ENCODE measurements at places on chromosomes 16 and 17. TPM values are rescaled to one million over a fixed set of nuclear protein-coding genes. Genes with fewer than 3 reads are reported as not detected.

The KCNJ18 gene
- polyA plus RNA-seq = not detected

The KRTAP1-5 gene
- not detected for polyA plus RNA-seq

The P2RX5 gene
- 4.7 TPM for polyA plus RNA-seq

The NCBP3 gene
- 15.9 TPM for polyA plus RNA-seq

The HYDIN gene
- 2.9 TPM for polyA plus RNA-seq

The KLHL10 gene
- 0.08 TPM for polyA plus RNA-seq

The CDRT15L2 gene
- polyA plus RNA-seq = not detected

The FAHD1 gene
- polyA plus RNA-seq = 17.2 TPM

The CIAO2B gene
- 257 TPM for polyA plus RNA-seq

The CALB2 gene
- 11.7 TPM for polyA plus RNA-seq

The TOP2A gene
- 13.4 TPM for polyA plus RNA-seq

The HSD17B2 gene
- 6.2 TPM for polyA plus RNA-seq

GRCh38 chr17:78409191-78409928 lies 30.9 kb downstream of the PGS1 start:
- H3K27ac ChIP-seq = peak overlapping the region; percentile 80
- H3K27me3 ChIP-seq = no peaks in the 10 kb centered on the region
- H3K4me3 ChIP-seq = no peak overlapping the region
- peaks cover 36% of the 10 kb centered on the region for H3K36me3 ChIP-seq
- DNase-seq = no peak

GRCh38 chr17:42908872-42909700 lies 8.5 kb downstream of the G6PC1 start:
- no peaks in the 10 kb centered on the region for H3K4me1 ChIP-seq
- H3K36me3 ChIP-seq = no peaks in the 10 kb centered on the region
- no peak overlapping the region for H3K4me3 ChIP-seq
- no peak for DNase-seq
- no peaks in the 10 kb centered on the region for H3K27me3 ChIP-seq

DNA sequence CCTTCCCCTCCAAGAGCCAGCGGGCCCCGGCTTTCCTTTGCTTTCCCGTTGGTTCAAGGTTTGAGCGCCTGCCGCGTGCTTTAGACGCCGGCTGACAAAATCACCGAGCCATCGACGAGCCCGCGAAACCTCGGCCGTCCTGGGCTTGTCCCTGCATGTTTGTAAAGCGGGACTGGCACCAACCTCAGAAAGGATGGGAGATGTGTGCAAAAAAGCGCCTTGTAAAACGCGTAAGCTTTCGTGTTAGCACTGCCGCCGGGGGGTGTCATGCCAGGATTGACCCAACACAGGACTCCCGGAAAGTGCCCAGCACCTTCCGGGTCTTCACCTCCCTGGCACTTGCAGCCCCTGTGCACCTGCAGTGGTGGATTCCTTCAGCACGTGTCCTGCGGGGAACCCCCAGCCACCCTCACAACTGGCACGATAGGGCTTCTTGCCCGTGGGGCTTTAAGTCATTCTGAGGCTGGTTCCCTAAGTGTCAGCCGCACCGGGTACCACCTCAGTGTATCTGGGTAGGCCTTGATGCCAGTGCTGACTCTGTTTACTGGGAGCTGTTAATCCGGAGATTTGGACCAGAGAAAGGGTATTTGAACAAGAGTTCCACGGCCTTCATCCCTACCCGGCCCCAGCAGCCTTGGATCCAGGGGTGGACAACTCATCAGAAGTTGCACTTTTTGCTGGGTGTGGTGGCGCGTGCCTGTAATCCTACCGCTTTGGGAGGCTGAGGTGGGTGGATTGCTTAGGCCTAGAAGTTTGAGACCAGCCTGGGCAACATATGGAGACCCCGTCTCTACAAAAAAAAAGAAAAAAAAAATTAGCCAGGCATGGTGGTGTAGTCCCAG lies 817 bp downstream of the NDUFAF8 start:
- H3K27me3 ChIP-seq = no peaks in the 10 kb centered on the region
- H3K4me3 ChIP-seq = peak overlapping the region; percentile 96
- H3K4me1 ChIP-seq = peaks cover 9% of the 10 kb centered on the region

GRCh38 chr17:71914812-71915211 lies 206.0 kb upstream of the SOX9 start:
- no peak for DNase-seq
- no peaks in the 10 kb centered on the region for H3K36me3 ChIP-seq
- no peak overlapping the region for H3K4me3 ChIP-seq
- H3K27me3 ChIP-seq = no peaks in the 10 kb centered on the region

DNA sequence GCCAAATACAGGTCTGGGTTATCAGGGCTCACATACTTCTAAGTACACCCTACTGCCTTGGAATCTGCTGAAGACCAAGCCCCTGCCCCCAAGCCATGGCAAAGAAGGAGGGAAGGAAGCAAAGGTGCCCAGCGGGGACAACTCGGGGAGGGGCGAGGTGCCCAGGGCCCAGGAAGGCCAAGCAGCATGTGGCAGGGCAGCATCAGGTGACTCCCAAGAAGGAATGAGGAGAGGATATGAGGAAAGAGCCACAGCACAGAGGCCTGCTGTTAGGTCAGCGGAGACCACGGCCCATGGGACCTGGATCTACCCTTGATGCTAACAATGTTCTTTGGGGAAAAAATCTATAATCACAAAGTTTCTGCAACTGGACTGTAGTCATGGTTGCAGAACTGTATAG lies 142.6 kb upstream of the CRHR1 start:
- no peak overlapping the region for H3K27ac ChIP-seq
- no peaks in the 10 kb centered on the region for H3K27me3 ChIP-seq
- H3K4me1 ChIP-seq = no peaks in the 10 kb centered on the region
- no peak for DNase-seq

GRCh38 chr16:11593581-11593980 lies 6.9 kb upstream of the LITAF start:
- DNase-seq = no peak
- H3K4me3 ChIP-seq = no peak overlapping the region
- H3K4me1 ChIP-seq = peaks cover 12% of the 10 kb centered on the region
- no peaks in the 10 kb centered on the region for H3K27me3 ChIP-seq
- H3K36me3 ChIP-seq = no peaks in the 10 kb centered on the region
- H3K27ac ChIP-seq = no peak overlapping the region

GRCh38 chr16:11224096-11224893 lies 31.7 kb downstream of the SOCS1 start:
- no peak overlapping the region for H3K4me3 ChIP-seq
- no peak overlapping the region for H3K27ac ChIP-seq
- no peaks in the 10 kb centered on the region for H3K27me3 ChIP-seq
- no peak for DNase-seq
- no peaks in the 10 kb centered on the region for H3K36me3 ChIP-seq

DNA sequence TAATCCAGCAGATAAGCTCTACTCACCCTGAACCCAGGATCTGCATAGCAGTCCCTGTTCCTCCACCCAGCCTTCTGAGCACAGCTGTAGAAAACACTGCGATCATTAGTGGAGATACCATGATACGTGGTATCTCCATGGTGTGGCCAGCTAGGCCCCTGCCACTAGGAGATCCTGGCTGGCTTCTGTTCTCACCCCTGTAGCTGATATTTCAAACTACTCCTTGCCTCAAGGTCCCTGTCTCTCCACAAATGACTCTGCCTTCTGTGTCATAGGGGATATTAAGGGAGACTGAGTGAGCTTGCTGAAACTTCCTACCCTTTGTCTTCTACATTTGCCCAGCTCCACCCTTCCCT lies 44.3 kb downstream of the ERN1 start:
- DNase-seq = no peak
- H3K4me1 ChIP-seq = peaks cover 23% of the 10 kb centered on the region
- H3K4me3 ChIP-seq = no peak overlapping the region
- no peak overlapping the region for H3K27ac ChIP-seq

DNA sequence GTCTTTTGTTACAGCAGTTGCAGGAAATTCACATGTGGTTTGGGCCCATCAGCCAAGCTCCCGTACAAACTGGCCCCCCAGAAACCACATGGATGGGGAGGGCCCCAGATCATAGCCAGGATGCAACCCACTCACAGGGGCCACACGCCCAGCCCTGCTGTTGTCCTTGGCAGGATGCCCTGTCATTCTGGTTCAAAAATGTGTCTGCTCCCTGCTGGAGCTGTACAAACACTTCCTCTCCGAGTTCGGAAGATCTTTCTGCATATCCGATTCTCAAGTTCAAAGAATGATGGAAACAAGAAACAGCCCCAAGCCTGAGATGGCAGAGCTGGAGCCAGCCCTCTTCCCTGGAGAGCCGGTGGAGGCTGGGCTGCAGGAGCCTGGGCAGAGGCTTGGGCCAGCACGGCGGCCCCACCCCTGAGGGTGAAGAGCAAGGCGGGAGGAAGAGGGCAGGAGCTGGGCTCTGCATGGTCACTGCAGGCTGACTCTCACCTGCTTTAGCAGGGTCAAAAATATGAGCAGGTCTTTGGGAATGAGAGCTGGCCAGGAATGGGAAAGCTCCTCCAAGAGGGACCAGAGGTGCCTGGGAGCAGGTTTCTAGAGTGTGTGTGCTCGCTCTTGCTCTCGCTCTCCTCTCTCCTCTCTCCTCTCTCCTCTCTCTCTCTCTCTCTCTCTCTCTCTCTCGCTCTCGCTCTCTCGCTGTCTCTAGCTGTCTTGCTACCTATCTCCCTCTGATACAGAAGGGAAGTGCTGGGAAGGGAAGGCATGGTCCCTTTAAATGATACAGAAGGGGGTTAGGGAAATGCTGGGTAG lies 34.7 kb upstream of the ENPP7 start:
- H3K4me1 ChIP-seq = peaks cover 38% of the 10 kb centered on the region
- H3K4me3 ChIP-seq = no peak overlapping the region
- H3K27me3 ChIP-seq = no peaks in the 10 kb centered on the region
- no peak overlapping the region for H3K27ac ChIP-seq

DNA sequence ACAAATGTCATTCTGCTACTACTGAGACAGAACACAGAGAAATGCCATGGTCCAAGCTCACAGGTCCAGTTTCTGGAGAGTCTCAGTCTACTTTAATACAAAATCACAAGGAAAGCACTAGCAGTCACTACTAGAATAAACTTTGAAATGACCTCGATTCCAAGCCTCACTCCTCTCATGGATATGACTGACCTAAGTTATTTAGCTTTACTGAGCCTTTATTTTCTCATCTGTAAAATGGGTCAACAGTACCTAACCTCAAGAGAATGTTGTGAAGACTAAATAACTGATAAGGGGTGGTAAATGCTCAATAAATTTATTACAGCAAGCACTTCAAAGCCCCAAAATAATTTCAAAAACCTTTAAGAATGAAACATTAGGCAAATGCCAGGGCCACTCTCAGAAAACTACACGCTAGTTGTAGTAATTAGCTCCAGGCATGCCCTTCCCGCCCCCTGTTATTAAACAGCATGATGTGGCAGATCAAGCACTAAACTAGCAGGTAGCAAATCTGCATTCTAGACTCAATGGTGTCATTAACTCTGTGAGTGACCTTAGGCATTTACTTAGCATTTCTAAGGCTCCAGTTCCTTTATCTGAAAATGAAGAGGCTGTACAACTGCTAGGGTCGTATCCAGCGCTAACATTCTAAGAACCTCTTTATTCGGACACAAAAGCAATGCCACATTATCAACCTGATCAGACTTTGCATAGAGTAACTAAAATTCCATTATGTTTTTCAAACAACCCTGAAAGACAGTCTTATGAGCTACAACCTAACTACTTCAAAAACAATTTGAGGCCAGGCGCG lies 8.4 kb downstream of the GSPT1 start:
- H3K36me3 ChIP-seq = peaks cover 3% of the 10 kb centered on the region
- DNase-seq = no peak
- H3K4me3 ChIP-seq = no peak overlapping the region

GRCh38 chr16:56279132-56279531 lies 87.8 kb downstream of the GNAO1 start:
- no peaks in the 10 kb centered on the region for H3K36me3 ChIP-seq
- H3K4me3 ChIP-seq = no peak overlapping the region
- H3K27me3 ChIP-seq = no peaks in the 10 kb centered on the region
- no peak overlapping the region for H3K27ac ChIP-seq
- DNase-seq = no peak

GRCh38 chr16:81866820-81867440 lies 87.8 kb downstream of the PLCG2 start:
- peaks cover 4% of the 10 kb centered on the region for H3K27me3 ChIP-seq
- H3K4me1 ChIP-seq = no peaks in the 10 kb centered on the region
- H3K27ac ChIP-seq = no peak overlapping the region

DNA sequence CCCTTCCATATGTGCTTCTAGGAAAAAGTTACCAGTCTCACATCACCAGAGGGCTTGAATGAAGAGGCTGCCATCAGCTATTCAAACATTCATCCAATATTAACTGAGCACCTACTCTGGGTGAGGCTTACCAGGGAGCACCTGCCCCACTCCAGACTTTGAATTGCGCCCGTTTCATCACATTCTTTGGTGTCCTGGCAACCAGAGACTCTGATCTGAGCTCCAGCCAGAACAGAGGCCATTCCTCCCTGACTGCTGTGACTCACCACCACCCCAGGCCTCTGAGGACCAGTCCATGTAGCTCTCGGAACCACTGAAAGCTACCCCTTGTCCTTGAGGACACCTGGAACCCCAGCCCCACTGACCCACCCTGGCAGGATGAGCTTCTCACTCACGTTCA lies at the start of gene C16orf96:
Gene C16orf96 (plus strand): TSS at position 229 of the 400 bp plus-strand sequence. CDS start 150 bp downstream, at position 379.
- DNase-seq = no peak
- H3K4me3 ChIP-seq = no peak within 1 kb of the TSS
- H3K27ac ChIP-seq = no peak within 1 kb of the TSS
- H3K27me3 ChIP-seq = no peaks in the 10 kb centered on the region
- no peaks in the 10 kb centered on the region for H3K36me3 ChIP-seq
- peaks cover 3% of the 10 kb centered on the region for H3K4me1 ChIP-seq

DNA sequence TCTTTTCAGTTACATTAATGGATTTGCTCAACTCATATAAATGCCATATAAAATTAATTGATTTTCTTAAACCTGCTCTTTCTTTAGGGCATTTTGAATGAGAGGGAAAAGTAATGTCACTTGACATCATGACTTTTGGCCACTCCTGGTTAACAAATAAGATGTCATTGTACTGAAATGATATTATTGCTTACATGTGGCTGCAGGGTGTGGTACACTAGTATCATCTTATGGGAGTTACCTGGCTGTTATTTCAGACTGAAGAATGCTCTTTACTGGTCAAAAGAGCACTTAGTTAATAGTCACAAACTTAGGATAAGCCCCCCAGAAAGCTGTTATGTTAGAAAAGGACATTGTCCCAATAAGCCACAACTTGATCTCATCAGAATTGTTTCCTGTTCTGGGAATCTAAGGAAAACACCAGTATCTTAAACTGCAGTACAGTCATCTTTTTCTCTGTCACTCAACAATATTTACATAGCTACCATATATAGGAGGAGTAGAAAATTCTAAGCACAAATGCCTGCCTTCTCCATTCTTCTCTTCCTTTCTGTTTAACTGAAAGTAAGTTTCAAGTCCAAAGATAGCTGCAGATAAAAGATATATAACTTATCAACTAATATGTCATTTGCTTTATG lies 53.9 kb upstream of the MRC2 start:
- peaks cover 5% of the 10 kb centered on the region for H3K36me3 ChIP-seq
- no peaks in the 10 kb centered on the region for H3K27me3 ChIP-seq
- H3K4me1 ChIP-seq = no peaks in the 10 kb centered on the region
- DNase-seq = no peak
- H3K4me3 ChIP-seq = no peak overlapping the region

All from lung (tissue), 17 donors.